ENCODE measurements at places on chromosomes 2 and 18. TPM values are rescaled to one million over a fixed set of nuclear protein-coding genes. Genes with fewer than 3 reads are reported as not detected.

DNA sequence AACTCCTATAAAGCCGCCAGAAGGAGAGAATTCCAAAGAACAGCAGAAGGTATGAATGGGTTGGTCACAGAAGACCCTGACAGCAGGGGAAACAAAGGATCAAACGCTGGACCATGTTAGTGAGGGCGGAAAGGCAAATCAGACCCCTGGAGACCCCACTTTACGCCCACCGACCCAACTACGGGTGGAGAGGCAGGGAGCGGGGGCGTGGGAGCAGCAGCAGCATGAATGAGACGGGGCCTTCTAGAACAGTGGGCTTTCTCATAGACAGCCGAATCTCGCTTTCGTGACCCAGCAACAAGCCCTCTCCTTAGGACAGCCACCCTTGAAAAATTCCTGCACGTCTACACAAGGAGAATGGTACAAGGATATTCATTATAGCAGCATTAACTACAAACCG is 191.0 kb downstream of the HDAC4 start:
- no peak overlapping the region for H3K27ac ChIP-seq
- no peaks in the 10 kb centered on the region for H3K27me3 ChIP-seq
- no peak for DNase-seq

DNA sequence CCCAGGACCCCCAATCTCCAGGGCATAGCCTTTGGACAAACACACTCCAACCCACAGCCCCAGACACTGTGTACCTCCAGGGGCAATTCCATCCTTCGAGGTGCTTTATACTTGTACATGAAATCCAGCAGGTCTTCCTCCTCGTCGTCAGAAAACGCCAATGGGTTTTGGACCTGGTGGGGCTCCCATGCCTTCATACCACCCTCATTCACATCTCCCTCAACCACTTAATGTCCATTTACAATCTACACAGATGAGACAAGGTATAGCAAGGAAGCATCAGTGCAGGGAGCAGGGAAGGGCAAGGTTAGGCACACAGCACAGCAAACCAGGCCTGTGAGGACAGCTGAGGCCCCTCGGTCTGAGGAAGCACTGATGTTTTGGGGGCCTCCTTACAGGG is 20.6 kb downstream of the MRPL35 start:
- no peak overlapping the region for H3K27ac ChIP-seq
- H3K36me3 ChIP-seq: no peaks in the 10 kb centered on the region
- H3K27me3 ChIP-seq: no peaks in the 10 kb centered on the region
- no peak overlapping the region for H3K4me3 ChIP-seq

DNA sequence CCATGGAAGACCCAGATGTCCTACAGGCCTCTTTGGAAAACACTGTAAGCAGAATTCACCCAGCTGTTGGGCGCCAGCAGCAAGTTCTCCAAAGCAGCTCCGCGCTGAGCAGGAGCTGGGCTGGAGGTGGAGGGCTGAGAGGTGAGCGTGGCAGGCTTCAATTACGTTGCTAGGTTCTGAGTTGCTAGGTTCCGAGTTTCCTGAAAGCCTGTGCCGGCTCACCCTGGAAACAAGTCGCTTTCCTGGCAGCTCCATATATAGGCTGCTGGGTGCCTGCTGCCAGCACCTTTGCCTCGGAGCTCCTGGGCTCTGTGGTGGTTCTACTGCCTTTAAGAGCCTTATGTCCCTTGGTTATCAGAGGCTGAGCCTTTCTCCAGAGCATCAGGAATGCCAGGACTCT is 14.4 kb upstream of the EGR4 start:
- no peak for DNase-seq
- H3K27me3 ChIP-seq: no peaks in the 10 kb centered on the region
- no peaks in the 10 kb centered on the region for H3K36me3 ChIP-seq

DNA sequence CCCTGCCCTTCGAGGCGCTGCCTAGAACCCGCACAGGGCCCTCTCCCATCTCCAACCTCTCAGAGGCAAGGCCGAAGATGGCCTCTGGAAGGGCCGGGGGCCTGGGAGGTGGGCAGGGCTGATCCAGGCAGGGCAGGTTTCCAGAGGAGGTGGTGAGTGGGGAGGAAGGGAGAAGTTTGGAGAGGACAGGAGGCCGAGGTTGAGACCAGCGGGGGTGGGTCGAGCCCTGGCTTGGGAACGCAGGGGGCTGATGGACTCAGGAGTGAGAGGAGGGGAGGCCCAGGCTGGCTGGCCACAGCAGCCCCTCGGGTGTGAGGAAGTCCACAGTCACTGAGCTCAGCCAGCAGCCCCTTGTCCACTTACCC is 10.5 kb downstream of the CAPN10 start:
- peaks cover 33% of the 10 kb centered on the region for H3K4me1 ChIP-seq
- DNase-seq: no peak
- peaks cover 10% of the 10 kb centered on the region for H3K36me3 ChIP-seq
- no peaks in the 10 kb centered on the region for H3K27me3 ChIP-seq

- H3K4me1 ChIP-seq: no peaks in the 10 kb centered on the region
- H3K36me3 ChIP-seq: no peaks in the 10 kb centered on the region
- H3K4me3 ChIP-seq: no peak overlapping the region
- no peaks in the 10 kb centered on the region for H3K27me3 ChIP-seq
Observed at GRCh38 chr18:26356045-26356785, 130.0 kb downstream of the TAF4B start.

CD302 gene
- 110 TPM for total RNA-seq

- H3K4me1 ChIP-seq: peaks cover 10% of the 10 kb centered on the region
- no peaks in the 10 kb centered on the region for H3K36me3 ChIP-seq
- peak overlapping the region; percentile 48 for H3K27ac ChIP-seq
- no peaks in the 10 kb centered on the region for H3K27me3 ChIP-seq
Observed at GRCh38 chr18:9741793-9742523, 33.9 kb downstream of the RAB31 start.

DNA sequence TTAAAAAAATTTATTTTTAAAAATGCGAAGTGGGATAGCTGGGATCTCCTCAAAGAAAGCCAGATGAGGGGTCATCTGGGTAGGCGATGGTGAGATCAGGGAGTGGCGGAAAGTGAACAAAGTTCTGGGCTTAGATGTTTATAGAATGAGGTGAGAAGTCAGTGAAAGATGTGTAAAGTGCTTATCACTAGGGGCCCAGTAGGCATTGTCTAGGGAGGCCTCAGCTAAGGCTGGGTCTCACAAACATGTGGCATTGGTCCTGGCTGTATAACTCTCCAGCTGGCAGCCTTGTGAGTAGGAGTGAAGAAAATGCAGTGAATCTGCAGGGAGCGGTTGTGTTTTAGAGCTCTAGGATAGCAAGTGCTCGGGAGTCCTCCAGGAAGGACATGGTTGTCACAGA is 10.5 kb downstream of the ACSL3 start:
- H3K27ac ChIP-seq: no peak overlapping the region
- H3K4me3 ChIP-seq: no peak overlapping the region
- no peaks in the 10 kb centered on the region for H3K36me3 ChIP-seq
- no peak for DNase-seq

DNA sequence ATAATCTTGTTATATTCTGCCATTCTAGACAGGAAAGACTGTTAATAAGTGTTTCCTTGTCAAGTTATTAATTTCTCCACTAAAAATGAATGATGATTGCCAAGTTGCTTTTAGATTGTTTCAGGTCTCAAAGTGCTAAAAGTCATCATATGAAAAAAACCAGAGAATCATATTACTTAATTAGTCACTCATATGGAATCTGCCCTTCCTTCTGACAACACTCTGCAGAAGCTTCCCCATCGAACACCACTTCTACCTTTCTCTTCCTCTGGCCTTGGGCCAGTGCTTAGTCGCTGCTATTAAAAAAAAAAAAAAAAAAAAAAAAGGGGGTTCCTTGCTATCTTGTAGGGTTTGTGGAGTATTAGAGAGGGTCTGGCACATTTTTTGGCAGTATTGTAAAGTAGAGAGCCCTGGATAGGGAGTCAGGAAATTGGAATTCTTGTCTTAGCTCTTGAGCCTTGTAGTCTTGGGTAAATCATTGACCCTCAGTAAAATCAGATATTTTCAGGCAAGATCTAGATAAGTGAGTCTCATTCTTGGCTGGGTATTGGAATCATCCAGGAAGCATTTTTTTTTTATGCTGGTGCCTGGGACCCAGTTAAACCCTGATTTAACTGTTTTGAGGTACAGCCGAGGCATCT is 141.7 kb upstream of the CCDC68 start:
- H3K27me3 ChIP-seq: no peaks in the 10 kb centered on the region
- H3K36me3 ChIP-seq: no peaks in the 10 kb centered on the region
- no peak for DNase-seq
- H3K27ac ChIP-seq: no peak overlapping the region
- H3K4me3 ChIP-seq: no peak overlapping the region

- H3K27ac ChIP-seq: no peak overlapping the region
- H3K27me3 ChIP-seq: no peaks in the 10 kb centered on the region
Observed at GRCh38 chr2:66684289-66684688, 249.4 kb downstream of the MEIS1 start.

DNA sequence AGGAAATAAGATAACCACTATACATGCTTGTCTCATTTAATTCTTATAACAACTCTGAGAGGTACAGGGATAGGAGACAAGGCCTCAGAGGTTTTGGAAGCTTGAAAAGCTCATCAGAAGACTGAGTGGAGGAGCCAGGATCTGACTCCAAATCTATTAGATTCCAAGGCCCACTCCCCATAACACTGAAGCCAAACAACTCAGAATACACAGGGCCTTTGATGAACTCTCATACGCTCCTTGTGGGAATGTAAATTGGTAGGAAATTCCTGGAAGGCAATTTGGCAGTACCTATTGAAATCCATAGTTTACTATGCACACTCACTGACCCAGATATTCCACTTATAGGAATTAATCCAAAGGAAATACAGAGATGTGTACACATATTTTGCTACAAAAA is 27.9 kb downstream of the WIPF1 start:
- H3K4me3 ChIP-seq: no peak overlapping the region
- no peaks in the 10 kb centered on the region for H3K4me1 ChIP-seq
- DNase-seq: no peak
- no peak overlapping the region for H3K27ac ChIP-seq
- H3K36me3 ChIP-seq: peaks cover 44% of the 10 kb centered on the region

DNA sequence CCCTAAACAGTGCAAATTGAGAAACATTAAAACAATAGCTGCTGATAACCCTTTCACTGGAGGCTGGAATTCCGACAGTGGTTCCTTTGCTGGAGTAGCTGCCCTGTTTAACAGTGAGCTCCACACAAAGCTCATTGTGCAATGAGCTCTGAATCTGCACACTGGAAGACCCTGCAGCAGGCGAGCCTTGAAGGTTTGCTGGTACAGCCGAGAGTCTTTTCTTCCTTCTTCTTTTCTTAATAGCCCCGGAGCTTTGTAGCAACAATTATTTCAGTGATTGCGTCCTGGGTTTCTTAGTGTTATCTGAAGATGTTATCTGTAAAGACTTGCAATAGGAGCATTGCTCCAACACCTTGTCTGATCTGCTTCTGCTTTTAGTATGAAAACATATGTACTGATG is 50.8 kb upstream of the CXCR4 start:
- no peak overlapping the region for H3K4me3 ChIP-seq
- H3K27me3 ChIP-seq: no peaks in the 10 kb centered on the region
- H3K27ac ChIP-seq: no peak overlapping the region
- no peaks in the 10 kb centered on the region for H3K4me1 ChIP-seq
- DNase-seq: no peak
- no peaks in the 10 kb centered on the region for H3K36me3 ChIP-seq

UGT1A7 gene
- total RNA-seq: 0.35 TPM

GRCh38 chr2:75705921-75706320 is 4.8 kb downstream of the GCFC2 start:
- no peak for DNase-seq
- peaks cover 13% of the 10 kb centered on the region for H3K4me1 ChIP-seq
- H3K27me3 ChIP-seq: no peaks in the 10 kb centered on the region
- H3K27ac ChIP-seq: no peak overlapping the region
- no peak overlapping the region for H3K4me3 ChIP-seq

SCRN3 gene
- total RNA-seq: 10.6 TPM

DYNAP gene
- not detected for total RNA-seq

DNA sequence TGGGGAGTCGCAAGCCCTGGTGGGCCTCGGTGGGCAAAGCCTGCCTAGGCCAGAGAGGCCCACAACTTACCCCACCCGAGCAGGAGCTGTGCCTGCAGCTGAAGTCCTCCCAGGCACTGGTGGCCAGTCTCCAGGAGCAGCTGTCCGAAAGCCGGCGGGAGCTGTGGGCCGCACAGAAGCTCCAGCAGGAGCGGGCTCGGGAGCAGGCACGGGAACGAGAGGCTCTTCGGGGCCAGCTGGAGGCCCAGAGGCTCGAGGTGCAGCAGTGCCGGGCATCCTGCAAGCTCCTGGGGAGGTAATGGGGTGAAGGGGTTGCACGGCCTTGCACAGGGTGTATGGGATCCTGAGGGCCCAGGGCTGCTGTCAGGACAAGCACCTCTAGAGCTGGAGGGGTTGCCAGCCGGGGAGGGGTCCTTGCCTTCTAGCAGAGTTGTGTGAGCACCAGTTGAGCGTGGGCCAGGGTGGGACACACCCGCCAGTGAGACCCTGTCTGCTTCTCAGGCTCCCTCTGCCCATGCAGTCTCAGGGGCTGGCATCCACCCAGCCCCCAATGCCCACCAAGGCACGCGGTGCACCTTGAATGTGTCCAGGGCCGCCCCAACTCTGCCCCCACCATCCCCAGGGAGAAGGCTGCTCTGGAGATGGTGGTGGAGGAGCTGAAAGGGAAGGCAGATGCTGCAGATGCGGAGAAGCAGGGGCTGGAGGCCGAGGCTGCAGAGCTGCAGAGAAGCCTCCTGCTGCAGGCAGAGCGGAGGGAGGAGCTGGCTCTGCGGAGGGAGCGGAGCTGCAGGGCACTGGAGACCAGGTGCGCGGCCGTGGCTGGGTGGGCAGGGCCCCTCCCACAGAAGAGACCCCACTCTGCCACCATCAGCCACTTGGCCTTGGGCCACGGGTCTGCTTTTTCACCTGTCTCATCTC is 27.2 kb downstream of the CROCC2 start:
- no peak overlapping the region for H3K4me3 ChIP-seq
- DNase-seq: no peak
- no peaks in the 10 kb centered on the region for H3K4me1 ChIP-seq
- H3K27me3 ChIP-seq: no peaks in the 10 kb centered on the region
- no peak overlapping the region for H3K27ac ChIP-seq

DNA sequence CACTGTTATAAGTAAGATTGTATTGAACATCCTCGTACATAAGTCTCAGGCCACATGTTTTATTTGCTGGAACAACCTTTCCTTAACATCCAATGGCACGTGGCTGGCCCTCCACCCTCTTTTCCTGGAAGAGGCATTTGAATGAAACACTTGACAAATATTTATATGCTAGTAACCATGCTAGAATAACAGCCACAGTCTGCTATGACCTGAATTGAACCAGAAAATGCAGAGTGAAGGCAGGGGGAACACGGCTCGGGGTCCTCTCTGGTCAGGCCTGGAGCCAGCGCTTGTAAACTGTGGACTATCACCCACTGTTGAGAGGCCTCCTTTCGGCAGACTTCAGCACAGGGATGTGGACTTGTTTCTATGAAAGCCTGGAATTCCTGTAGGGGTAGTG is 198.2 kb upstream of the COPS8 start:
- H3K27ac ChIP-seq: peak overlapping the region; percentile 87
- H3K36me3 ChIP-seq: no peaks in the 10 kb centered on the region
- peak; percentile 58 for DNase-seq
- peaks cover 36% of the 10 kb centered on the region for H3K4me1 ChIP-seq
- no peaks in the 10 kb centered on the region for H3K27me3 ChIP-seq

- H3K4me3 ChIP-seq: no peak overlapping the region
- H3K36me3 ChIP-seq: no peaks in the 10 kb centered on the region
- H3K27ac ChIP-seq: peak overlapping the region; percentile 93
- DNase-seq: no peak
Observed at GRCh38 chr18:23227726-23228070, 92.4 kb downstream of the CABLES1 start.

GRCh38 chr2:232339121-232340081 is 39.1 kb upstream of the ALPP start:
- no peaks in the 10 kb centered on the region for H3K27me3 ChIP-seq

All from thoracic aorta (tissue), 2 donors.